IPS DF 6.9 (cell line): ENCODE measurements at places on chromosomes 4 and X.

DNA sequence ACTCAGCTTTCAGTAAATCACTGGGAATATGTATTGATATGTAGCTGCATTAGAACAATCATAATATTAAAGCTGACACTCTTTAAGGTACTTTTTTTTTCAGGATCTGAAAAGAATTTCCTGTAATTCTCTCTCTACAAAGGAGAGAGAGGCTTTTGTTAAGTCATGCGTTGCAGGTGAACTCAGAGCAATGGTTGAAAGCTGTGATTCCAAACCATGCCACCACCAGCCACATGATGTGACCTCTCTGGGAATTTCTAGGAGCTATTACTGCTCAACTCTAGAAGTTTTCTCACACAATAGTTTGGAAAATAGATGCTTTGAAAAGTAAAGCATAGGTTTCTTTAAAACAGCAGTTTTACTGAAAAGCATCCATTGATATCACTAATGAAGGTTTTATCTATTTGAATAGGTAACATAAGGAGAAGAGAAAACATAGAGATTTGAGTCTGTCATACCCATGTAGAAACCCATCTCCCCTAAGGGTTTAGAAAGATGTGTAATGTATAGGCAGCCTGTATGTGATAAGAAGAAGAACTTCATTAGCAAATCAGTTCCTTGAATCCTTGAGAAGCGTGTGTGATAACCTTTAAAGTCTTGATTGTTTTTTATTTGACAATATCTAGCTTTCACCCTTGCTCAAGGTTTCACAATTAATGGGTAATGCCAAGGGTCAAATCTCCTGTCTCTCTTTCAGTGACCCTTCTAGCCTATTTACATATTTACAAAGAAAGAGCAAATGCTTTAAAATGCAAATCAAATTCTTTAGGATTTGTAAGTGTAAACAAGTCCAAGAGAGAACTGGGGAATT lies 161.0 kb upstream of the ANKRD50 start:
- no peak for DNase-seq

DNA sequence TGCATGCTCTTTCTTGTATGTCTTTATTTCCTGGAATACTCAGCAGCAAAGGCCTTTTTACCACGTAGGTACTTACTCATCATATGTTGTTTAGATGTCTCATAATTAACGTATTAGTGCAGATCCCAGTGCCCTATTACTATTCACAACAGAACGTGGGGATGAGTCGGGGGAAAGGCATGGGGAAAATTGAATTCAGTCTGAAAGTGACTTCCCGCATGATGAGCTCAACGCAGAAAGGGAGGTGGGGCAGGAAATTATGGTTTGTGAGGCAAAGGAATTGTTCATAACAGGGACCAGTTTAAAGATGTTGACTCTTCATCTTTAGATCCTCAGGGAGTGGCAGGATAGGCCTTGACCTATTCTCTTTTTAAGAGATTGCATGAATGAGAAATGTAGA lies 2.0 kb upstream of the TMPRSS11D start:
- no peak for DNase-seq

DNA sequence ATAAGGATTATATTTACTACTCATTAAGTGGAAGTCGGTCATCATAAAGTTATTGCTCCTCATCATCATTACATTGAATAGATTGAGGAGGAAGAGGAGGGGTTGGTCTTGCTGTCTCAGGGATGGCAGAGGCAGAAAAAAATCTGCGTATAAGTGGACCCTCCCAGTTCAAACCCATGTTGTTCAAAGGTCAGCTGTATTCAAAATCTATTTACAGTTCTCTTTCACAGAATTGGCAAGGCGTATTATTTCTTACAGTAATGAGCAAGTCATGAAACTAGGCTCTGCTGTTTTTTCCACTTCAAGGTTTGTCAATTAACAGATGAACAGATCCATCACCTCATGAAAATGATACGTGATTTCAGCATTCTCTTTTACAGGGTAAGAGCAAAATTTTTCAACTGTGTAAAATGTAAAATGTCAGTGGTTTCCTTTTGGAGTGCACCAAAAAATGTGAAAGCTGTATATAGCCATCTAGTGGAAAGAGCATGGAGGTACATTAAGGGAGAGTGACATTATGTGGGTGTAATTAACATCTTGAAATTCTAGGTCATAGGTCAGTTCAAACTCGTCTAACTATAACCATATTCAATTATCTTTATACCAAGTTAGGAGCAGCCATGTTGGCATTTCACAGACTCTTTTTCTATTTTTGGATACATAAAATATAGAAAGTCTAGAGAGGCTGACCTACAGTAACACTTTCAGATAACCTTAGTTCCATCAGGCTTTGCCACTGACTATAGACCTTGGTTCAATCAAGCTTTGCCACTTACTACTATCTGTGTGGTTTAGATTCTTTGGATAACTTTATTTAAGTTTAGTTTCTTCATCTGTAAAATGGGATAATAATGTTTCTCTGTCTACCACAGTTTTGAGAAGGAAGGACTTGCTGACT lies 30.1 kb downstream of the NEIL3 start:
- DNase-seq: no peak

GRCh38 chr4:141195095-141195707 lies 25.5 kb upstream of the ZNF330 start:
- DNase-seq: no peak

GRCh38 chr4:20251796-20252655 lies at the start of gene SLIT2:
TSS of gene SLIT2 (plus strand) at chr4:20251905. CDS start at chr4:20253816, 1,911 bp downstream.
- no peak for DNase-seq

- no peak for DNase-seq
Observed at GRCh38 chr4:187865914-187866313, 129.7 kb upstream of the ZFP42 start.
